GM04503 (cell line): ENCODE measurements at places on chromosomes 2 and 18.

DNA sequence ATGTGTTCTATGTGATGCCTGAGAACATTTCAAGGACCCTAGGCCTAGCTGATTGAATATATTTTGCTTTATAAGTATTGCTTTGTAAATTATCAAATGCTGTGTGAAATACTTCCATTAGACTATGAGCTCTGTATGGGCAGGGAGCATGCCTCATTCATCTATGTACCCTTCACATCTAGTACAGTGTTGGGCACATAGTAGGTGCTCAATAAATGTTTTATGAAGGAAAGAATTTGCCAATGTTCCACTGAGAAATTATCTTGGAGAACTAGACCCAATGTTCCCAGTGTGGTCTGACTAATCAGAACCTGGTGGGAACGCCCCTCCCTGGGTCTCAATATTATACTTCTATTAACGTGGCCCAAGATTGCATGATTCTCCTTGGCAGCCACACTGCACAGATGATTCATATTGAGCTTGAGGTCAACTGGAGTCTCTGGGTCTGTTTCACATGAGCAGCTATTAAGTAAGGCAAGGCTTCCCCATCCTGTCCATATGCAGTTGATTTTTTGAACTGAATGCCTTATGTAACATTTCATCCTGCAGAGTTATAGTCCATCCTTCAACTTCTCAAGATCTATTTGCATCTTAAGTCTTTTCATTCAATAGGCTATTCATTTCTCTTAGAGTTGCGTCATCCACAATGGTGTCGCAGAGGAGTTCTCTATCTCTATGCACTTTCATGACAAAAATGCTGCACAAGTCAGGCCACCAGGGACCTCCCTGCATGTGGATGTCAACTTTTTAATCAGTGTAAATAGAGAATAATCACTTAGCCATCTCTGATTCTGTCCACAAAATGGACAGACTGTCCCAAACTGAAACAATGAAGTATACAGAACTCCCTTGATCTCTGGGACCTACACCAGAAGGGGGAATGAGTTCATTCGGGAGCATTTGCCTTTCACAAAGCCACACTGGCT, 257.6 kb downstream of the CYP26B1 start:
- DNase-seq = peak; percentile 96

- DNase-seq = no peak
Observed at GRCh38 chr2:232569541-232569940, 19.1 kb downstream of the EIF4E2 start.

DNA sequence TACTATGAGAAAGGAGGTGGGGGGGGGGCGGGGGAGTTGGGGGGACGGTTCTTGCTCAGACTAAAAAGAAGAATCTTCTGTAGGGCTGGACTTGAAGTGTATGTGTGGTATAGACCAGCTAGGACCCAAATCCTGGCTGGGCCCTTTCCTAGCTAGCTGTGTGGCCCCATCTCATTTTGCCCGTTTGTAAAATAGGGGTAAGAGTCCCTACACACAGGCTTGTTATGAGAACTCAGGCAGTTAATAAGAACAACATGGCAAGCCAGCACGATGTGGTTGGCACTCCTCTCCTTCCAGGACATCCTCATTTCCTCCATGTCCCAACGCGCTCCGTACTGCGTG, 1.1 kb downstream of the EVA1A start:
- no peak for DNase-seq

DNA sequence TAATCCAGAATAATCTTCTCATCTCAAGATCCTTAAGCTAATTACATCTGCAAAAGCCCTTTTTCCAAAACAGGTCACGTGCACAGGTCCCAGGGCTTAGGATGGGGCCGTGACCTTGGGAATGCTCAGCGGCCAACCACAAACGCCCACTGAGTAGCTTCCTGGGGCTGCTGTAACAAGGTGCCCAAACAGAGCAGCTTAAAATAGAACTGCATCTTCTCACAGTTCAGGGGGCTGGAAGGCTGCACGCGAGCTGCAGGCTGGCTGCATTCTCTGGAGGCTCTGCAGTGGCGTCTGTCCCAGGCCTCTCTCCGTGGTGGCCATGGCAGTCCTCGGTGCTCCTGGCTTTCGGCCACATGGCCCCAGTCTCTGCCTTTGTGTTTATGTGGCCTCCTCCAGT, 31.9 kb downstream of the ADI1 start:
- no peak for DNase-seq

DNA sequence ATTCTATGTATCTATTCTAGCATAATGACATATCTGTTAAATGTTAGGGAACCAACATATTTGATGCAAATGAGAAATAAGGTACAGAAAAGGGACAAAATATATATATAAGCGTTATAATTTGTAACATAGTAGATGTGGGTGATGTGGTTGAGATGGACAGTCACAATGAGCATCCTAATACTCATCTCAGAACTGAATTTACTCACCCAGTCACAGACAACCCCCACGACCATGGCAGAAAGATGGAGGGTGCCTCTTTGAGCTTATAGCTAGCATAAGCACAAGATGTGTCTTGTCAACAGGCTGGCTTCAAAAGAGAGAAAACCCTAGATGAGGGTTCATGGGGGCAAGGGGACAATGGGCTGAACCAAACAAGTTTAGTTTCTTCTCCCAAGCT, 9.1 kb upstream of the DSG3 start:
- no peak for DNase-seq

DNA sequence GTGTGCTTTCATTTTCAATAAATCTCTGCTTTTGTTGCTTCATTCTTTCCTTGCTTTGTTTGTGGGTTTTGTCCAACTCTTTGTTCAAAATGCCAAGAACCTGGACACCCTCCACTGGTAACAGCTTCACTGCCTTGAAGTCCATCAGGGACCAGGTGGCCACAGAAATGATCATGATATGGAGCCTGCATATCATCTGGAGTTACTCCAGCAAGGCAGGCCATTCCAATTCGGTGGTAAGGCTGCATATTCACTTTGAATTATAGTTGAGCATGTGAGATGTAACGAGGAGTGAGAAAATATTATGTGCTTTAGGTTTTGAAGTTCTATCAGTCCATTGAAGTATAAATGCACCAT, 26.3 kb upstream of the SPATA3 start:
- no peak for DNase-seq

DNA sequence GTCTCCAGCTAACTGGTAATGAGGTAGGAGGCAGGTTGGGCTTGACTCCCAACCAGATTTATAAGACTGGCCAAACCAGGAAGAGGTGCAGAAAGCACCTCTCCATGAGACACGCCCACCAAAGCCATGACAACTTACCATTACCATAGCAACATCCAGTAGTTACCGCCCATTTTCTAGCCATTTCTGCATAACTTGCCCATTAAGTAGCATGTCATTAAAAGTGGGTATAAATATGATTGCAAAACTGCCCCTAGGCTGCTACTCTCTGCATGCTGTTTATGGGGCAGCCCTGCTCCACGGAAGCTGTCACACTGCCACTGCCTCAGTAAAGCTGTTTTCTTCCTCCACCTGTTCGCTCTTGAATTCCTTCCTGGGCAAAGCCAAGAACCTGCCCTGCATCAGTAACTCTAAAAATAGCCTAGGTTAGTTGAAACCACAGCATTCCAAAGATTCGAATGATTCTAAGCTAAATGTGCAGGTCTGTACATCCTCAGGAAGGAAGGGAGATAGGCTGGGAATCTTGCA, 131.9 kb downstream of the ATL2 start:
- DNase-seq = no peak

- no peak for DNase-seq
Observed at GRCh38 chr2:60496475-60496874, 57.0 kb downstream of the BCL11A start.

GRCh38 chr2:231680992-231681852, 27.1 kb upstream of the PTMA start:
- DNase-seq = no peak

GRCh38 chr2:27652790-27653189, 10.6 kb downstream of the SUPT7L start:
- DNase-seq = no peak

GRCh38 chr18:36153771-36154170, 24.1 kb downstream of the ELP2 start:
- no peak for DNase-seq

DNA sequence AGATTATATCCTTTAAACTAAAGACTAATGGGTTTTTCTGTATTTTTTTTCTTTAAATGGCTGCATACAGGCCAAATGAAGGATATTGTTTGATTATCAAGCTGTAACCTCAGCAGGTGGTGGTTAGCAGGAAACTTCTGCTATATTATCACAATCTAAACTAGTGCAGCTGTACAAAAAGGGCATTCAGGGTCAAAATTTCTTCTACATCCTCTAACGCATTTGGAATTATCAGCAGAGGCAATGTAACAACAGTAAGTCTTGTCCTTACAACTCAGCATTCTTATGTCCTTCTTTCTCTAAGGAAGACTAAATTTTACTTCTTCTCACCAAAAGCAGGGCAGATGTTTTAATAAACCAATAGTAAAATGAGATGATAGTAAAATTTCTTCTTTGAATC, 135.8 kb upstream of the FN1 start:
- no peak for DNase-seq

DNA sequence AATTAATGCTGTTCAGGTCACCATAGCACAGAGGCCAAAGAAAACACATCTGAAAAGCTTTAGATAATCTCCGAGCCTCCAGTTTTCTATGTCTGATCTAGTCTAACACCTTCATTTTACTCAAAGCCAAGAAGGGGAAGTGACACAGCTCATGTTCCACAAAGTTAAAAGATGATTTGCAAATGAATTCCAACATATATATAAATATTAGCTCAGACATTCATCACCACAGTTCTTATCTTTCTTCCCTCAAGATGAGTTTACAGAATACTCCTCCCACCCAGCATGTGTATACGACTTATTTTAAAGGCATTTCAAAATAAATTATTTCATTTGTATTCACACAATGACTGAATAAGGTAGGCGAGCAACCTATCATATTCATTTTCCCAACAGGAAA, 82.4 kb downstream of the AAK1 start:
- DNase-seq = no peak

GRCh38 chr2:45352506-45352905, 258.6 kb downstream of the SRBD1 start:
- no peak for DNase-seq

DNA sequence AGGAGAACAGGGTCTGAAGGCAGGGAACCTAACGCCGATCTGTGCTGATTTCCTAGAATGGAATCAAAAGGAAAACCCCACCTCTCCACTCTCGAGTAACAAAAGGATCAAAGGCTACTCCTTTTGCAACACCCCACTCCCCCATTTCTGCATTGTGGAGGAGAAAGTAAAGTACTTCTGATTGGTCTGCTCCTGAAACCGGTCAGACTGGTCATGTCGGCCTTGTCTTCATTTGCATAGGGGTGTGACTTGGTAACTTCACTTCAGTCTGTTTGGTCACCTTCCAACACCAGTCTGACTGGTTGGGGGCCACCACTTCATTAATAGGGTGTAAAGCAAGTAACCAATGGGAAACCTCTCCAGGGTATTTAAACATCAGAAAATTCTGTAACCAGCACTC, 771.9 kb downstream of the ERBB4 start:
- no peak for DNase-seq

GRCh38 chr2:48504647-48505327, 25.2 kb upstream of the STON1 start:
- no peak for DNase-seq

DNA sequence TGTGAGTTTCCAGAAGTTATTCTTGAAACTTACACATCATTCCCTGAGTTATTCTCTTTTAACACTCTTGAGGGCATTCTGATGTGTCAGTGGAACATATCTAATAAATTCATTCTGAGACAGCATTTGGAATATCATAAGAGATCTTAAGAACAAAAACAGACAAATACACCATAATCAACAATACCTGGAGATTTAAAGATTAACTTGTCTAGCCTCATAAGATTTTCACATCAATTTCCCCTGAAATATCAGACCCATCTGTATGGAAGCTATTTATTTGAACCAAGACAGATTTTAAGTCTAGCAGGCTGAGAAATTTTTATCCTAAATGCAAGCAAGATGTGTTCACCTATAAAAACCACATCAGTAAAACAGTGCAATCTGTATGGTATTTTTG, 181.6 kb downstream of the NYAP2 start:
- no peak for DNase-seq

- DNase-seq = no peak
Observed at GRCh38 chr2:218583983-218584850, 15.6 kb downstream of the CNOT9 start.

DNA sequence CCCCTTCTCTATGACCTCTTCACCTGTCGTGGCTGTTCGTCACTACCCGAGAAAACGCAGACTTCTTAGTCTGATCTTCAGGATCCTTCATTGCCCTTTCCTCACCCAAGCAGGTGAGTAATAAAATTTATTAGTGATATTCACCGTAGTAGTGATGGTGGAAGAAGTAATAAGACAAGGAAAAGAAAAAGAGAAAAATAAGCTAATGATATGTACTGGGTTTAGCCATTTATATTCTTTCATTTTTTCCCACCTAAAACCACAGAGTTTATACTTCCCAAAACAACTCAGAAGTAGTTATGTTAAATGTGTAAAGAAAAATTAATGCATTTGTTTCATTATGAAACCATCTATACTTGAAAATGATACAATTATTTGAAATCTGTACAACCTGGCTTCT, 19.7 kb downstream of the GYPC start:
- no peak for DNase-seq
